Stimulated activated CD4-positive, alpha-beta T cell treated with anti-CD3 and anti-CD28 coated beads, TNF-alpha, amount 100 ng/mL, for 48 hours (primary cell): ENCODE measurements at places on chromosomes 12 and 14.

DNA sequence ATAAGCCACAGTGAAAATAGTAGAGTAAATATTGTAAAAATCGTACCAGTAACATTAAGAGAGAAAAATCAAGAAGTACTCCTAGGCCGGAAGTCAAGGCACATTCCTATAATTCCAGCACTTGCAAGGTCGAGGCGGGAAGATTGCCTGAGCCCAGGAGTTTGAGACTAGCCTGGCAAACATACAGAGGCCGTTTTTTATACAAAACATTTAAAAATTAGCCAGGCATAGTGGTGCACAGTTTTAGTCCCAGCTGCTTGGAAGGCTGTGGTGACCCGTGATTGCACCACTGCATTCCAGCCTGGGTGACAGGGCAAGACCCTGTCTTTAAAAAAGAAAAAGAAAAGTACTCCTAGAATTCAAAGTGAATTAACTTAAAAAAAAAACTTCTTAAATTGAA lies 341.8 kb downstream of the C12orf50 start:
- no peak for DNase-seq

- no peak for DNase-seq
These were observed at the start of gene KLHL33 for GRCh38 chr14:20435582-20436362. Gene KLHL33, minus strand, starts transcription at chr14:20436166. Its CDS starts 355 bp downstream, at chr14:20435811.

DNA sequence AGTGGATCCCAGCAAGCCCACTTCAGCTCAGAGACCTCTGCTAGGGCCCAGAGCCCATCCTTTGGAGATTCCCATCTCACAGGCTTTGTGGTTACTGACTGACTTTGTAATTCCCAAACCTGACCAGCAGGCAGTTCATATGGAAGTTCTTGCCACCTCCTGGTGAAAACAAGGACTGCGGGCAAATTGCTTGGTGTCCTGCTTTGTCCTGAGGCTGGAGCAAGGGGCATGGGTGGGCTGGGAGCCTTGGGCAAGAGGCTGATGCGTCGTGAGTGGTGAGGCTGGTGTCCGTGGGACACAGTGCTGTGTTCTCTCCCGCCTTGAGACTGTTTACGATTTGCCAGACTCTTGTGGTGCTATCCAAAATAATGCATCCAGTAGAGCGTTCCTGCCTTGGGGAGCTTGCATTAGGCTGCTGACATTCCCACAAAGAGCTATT lies 91.0 kb downstream of the LRRC74A start:
- no peak for DNase-seq

DNA sequence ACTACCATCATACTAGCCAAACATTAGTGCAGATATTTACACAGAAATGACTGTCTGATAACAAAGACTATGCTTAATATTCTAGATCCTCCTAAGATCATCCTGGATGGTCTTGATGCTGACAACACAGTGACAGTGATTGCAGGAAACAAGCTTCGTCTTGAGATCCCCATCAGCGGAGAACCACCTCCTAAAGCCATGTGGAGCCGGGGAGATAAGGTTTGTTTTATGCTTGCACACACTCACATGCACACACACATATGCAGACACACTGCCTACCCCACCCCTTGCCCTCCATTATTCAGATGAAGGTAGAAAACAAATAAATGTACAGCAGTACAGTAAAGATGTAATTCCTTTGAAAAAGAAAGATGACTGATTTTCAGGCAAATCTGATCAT lies 44.4 kb upstream of the CHPT1 start:
- DNase-seq, result no peak

- DNase-seq, result no peak
These were observed 47.6 kb upstream of the ZFP36L1 start for GRCh38 chr14:68840454-68840853.

GRCh38 chr14:102805371-102805891 lies 28.2 kb downstream of the TRAF3 start:
- DNase-seq, result peak; percentile 43
